ENCODE measurements at places on chromosomes 1 and 21.

DNA sequence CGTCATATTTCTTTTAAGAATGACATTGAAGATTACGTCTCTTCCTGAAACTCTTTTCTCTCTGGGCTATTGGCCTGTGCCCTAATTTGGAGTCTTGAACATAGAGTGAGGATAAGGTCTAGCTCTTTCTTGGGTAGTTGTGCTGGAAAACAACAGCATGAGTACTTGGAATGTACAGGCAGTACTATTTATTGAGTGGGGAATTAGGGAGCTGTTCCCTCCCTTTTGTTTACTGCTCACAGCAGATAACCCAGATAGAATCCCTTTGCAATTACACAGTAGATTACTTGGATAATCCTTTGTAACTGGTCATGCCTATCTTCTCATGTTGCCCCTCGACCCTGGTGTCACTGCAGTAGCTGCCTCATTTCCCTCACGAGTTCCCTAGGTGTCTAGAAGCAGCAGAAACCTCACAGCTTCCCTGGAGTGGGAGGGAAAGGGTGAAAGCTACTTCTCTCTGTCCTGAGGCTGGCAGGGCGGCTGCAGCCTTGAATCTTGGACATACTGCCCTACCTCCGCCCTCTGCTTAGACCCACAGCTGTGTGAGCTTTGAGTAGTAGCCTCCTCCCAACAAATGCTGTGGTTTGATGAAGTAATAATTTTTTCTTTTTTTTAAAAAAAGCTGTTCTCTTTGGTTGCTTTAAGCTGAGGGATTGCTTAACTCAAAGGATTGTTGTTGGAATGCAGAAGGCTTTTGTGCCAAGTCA is 70.6 kb downstream of the FGGY start:
- no peak for DNase-seq

DNA sequence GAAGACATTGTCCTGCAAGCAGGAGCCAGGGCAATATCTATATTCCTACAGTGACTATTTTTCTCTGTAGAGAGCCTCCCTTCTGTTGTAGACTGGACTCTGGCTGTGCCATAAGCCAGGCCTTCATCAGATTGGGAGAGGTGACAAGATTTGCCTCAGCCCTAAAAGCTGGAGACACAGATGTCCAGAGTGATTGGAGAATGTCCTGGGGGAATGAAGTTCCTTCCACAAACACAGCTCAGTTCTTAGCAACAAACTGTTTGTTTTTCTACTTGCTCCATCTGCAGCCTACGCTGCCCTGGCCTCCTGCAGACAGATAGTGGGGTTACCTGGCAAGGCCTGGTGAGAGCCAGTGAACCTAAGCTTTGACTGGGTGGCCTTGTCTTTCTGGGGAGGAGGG is 29.9 kb upstream of the SNX27 start:
- DNase-seq, result no peak

- DNase-seq, result no peak
These were observed 14.7 kb downstream of the CSF1 start for GRCh38 chr1:109925159-109925990.

GRCh38 chr1:6979003-6979613 is 193.9 kb downstream of the CAMTA1 start:
- no peak for DNase-seq

DNA sequence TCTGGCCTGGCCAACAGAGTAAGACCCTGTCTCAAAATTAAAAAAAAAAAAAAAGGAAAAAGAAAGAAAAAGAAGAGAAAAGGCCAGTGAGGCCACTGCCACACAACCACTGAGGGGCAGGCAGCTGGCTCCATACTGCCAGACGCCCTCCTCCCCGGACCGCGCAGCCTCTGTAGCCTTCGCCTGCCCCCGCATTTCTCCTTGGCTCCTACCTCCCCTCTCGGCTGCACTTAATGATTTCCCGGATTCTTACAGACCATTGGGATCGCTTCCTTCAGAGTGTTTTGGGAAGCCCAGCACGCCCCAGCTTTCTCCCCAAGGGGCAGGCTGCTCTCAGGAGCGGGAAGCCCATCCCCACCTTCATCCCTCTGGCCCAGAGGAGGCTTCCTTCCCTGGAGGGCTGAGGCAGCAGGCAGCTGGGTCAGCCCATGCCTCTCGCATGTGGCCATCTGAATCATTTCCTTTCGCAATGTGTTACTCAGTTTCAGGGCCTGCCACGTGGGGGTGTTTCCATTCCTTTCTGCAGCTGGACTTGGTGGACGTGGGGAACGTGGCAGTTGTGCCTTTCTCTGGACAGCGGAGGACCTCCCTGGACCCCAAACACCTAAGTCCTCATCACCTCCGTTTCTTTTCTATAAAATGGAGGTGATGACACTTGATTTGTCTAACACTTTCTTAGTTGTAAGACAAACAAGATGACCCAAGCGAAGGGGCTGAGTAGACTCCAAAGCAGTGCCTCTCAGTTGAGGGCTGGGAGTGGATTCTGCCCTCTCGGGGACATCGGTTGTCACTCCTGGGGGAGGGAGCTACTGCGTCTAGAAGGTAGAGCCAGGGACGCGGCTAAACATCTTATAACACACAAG is 2.3 kb downstream of the SLC2A5 start:
- DNase-seq, result no peak

DNA sequence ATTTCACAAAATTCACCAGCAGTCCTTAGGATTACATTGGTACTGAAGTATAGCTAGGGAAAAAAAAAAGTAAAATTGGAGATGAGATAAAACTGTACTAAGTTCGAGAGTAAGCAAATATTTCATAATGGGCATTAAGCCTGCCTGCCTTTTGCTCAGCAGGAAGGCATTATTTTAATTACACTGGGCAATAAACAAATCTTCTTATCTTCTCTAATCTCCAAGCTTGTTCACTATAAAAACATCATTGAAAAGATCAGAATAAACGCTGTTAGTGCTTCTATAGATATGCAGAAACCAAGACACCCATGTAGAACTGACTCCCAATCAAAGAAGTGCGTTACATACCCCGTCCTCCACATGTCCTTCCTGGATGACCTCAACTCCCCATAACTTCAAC is 174.2 kb upstream of the CHODL start:
- no peak for DNase-seq

GRCh38 chr1:3677484-3677883 is 25.2 kb downstream of the TP73 start:
- no peak for DNase-seq

DNA sequence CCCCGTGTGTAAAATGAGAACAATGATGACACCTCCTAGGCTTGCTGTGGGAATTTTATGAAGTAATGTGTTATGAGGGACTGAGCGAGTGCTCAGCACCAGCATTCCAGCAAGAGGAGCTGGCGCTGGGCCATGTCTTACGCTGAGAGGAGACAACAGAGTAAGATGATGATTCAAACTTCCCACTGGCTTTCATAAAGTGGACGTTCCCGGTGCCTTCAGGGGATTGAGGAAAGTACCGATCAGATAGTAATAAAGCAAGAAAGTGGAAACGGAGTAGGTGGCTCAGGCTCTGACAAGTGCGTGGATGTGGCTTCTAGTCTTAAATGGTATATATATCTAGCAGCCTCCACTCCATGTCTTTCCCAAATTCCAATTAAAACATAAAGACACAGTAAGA is 23.8 kb downstream of the EPHA10 start:
- DNase-seq, result no peak

DNA sequence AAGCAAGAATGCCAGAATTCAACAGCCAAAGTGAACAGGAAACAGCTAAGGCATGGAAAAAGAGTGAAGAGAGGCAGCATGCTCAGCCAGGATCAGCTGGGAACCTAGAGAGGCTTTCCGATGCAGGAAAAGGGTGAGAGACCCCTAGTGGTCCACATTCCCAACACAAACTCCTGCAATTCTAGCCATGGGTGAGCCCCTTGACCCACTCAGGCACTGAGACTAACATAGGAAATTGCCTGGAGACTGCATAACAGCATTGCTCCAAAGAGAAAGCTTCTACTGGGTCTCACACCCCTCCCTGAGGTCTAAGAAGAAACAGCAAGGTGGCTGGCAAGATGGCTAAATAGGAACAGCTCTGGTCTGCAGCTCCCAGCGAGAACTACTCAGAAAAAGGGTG is 123.2 kb downstream of the LHX8 start:
- DNase-seq, result peak; percentile 71

- no peak for DNase-seq
These were observed 186.6 kb downstream of the GRIK1 start for GRCh38 chr21:29753216-29753615.

- no peak for DNase-seq
These were observed 1.5 kb upstream of the GPR137B start for GRCh38 chr1:236140705-236141446.

GRCh38 chr1:210446479-210446878 is 117.8 kb downstream of the HHAT start:
- peak; percentile 43 for DNase-seq
